ENCODE measurements at places on chromosomes 2 and 18.
A peak's percentile ranks its signal among the peaks of the same experiment; 100 is the strongest.

DNA sequence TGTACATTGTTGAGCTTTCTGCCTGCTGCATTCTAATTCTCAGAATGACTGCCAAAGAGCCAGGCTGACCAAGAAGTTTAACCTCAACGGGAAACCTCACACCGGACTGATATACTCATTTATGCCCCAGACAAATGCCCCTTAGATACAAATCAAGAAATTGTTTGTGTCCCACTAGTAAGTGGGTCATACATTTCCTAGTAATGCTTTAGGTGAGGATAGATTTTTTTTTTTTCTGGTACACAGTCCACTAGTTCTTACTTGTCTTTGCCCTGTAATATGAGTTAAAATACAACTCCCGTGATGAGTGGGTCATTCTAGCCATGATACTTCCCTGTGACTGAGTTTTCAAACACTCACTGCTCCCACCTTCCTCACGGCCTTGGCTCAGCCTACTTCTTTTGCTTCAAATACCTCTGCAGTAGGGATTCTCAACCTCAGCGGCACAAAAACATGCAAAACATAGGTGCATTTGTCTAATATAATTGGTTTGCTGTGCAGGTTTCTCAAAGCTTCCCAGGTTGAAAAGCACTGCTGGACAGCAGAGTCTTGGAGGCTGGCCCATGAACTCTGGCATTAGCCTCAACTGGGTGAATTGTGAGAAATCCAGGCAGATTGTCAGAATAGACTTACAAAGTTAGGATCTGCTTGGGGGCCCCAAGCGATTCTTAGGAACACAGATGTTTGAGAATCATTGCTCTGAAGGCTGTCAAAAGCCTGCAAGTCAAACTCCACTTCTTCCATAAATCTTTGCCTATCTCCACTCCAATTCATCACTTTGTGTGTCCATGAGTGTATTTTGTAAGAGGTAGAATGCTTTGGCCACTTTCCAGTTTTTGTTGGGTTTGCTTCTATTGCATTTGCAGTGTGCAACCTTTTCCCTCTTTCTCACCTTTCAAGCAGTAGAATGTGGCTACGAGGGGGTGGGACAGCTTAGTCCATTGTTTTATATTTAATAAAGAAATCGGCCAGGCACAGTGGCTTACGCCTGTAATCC, 35.5 kb downstream of the TGIF1 start:
- DNase-seq: peak; percentile 69

- no peak for DNase-seq
These were observed 90.5 kb upstream of the GRB14 start for GRCh38 chr2:164711766-164712138.

DNA sequence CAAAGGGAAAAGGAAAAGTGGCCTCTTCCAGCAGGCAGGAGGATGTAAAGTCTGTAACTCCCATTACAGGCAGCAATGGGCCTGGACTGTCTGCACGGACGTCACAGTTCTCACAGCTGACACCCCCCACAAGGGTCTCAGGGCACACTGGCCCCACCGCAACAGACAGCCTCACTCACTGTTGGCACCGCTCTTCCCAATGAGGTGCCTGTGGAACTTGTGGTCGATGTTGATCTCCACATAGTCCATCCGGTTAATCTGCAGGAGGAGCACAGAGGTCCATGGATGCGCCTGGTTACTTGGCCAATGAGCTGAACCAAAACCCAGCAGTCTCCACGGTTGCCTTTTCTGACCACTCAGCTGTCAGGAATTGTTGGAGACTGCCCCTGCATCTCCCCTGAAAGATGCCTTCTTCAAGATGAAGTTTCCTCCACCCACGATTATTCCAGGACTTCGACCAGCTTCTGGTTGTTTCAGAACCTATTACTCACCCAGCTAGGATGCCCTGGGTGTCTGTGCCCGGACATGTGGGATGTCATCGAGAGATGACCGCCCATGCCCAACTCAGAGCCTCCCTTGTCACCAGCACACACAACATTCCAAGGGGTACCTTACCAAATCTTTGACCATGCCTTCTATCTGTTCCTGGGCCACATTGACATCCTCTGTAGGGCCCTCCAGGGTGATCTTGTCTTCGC, 62.5 kb downstream of the HDLBP start:
- DNase-seq: no peak

- DNase-seq: no peak
These were observed 55.7 kb upstream of the PDE1A start for GRCh38 chr2:182482511-182482910.

GRCh38 chr2:104658144-104658835, 195.6 kb upstream of the POU3F3 start:
- peak; percentile 47 for DNase-seq

DNA sequence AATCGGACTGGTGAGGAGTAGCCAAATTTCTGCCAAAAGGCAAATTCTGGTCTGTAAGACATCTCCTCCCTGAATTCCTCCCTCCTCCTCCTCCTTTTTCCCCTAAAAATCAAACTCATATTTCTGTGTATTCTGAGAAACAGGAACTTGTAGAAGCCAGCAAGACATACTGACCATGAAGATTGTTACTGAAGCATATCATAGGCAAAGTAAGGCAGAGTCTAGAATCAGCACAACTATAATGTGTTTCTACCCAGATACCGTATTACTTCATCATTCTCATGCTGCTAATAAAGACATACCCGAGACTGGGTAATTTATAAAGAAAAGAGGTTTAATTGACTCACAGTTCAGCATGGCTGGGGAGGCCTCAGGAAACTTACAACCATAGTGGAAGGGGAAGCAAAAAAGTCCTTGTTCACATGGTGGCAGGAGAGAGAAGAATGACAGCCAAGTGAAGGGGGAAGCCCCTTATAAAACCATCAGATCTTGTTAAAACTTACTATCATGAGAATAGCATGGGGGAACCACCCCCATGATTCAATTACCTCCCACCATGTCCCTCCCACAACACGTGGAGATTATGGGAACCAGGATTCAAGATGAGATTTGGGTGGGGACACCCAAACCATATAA, 24.9 kb upstream of the EPC2 start:
- no peak for DNase-seq

GRCh38 chr2:1515073-1515430, 101.8 kb downstream of the TPO start:
- no peak for DNase-seq

DNA sequence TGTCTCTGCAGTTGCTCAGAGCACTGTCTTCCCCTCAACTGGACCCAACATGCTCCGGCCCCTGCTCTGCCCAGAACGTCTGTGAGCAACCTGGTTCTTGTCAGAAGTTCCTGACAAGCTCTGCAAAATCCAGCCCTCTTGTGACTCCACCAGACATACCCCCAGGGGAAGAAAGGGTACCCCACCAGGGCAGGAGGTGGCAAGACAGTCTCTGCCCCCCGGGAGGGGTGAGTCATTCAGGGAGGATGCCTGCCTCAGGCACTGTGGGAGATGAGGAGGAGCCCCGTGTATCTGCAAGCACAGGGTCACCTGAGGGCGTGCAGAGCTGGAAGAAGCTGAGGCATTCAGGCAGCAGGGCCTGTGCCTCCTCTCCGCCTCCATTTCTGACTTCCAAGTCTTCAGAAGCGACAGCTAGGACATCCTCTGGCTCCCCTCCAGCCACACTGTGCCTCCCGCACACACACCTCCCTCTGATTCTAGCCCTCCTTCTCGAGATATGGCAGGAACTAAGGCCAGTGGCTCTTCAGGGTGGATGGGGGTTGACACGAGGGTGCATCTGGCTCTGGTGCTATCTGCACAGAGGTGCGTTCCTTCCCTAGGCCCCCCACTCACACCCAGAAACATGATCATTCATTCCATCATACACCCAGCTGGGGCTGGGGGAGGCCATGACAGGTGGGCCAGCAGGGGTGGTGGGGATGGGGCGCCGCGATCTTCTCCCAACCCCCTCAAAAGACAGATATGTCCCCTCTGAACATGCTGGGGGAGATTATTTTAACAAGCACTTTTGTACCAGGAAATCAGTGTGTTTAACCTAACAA, 222.2 kb downstream of the CYP26B1 start:
- no peak for DNase-seq

- DNase-seq: peak; percentile 67
These were observed 97.0 kb downstream of the NEB start for GRCh38 chr2:151637271-151637781.

DNA sequence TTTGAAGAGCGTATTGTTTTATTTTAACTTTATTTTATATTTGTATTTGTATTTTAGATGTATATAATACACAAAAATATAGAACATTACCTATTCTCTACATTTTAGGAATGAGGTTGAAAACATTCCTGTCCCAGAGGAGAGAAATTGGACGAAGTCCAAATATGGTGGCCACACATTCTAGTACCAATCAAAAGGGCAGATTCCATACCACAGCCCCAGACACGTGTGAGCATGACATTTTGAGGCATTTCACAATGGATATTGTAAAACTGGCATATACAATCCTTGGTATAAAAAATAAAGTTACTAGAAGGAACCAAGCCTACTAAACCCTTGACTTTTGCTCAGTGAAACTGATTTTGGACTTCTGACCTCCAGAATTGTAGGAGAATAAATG, 50.6 kb downstream of the C2orf76 start:
- no peak for DNase-seq

DNA sequence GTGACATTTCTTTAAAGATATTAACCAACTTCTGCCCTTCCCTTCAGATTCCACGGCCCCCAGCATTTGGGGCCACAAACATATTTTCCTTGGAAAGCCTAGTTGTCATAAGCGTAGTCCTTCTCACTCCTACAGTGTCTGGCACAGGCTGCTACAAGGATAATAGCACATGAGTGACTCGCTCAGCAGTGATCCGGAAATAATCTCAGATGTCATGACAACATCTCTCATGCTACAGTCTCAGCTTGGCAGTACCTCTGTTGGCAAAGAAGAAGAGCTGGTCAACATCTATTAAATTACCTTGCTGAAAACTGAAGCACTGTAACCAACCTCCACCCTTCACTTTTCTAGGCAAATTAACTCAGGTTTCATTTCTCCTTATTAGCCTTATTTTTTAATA, 351.7 kb downstream of the RAD51AP2 start:
- no peak for DNase-seq

- no peak for DNase-seq
These were observed 429.1 kb upstream of the PKDCC start for GRCh38 chr2:41618754-41619153.

DNA sequence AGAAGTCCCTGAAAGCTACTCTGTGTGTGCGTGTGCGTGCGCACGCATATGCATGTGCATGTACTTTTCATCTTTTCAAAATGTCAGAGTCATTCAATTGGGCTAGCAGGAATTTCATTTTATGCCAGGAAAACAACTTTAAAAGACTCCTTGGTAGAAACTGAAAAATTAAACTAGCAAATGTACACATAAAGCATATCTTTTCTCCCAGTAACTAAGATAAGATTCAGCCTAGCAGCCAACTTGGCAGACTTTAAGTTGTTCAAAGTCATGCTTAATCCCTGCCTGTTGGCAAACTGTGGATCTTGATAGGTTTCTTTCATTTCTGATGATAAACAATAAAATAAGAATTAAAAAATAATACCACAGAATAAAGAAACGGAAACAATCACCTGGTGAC, 1129.1 kb downstream of the LRP1B start:
- DNase-seq: no peak

DNA sequence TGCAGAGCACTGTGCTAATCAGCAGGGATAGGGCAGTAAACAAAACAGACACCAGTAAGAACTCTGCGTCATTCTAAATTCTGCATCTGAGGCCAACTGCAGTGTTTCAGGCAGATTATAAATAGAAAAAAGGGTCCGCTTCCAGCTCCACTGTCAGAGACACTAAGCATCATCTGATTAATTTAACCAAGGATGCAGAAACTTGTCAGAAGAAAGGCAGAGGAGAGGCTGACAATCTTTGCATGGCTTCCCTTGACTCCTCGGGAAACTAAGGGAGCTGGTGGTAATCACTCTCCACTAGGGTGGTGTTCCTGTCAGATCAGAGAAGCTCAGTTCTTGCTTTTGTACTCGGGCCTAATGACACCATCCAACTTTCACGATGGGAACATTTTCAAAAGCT, 123.5 kb downstream of the DNAH6 start:
- DNase-seq: no peak

DNA sequence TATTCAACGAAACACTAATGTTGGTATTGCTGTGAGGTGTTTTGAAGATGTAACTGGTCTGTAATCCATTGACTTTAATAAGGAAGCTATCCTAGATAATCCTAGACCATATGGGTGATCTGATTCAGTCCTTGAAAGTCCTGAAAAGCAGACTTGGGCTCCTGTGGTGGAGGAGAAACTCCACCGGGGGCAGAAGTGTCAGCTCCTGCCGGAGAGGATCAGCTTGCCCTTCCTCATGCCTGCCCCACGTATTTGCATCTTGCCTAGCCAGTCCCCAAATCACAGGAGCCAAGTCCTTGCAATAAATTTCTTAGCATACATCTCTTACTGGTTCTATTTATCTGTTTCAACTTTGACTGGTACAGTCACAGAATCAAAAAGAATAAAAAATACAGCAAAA, 144.2 kb upstream of the DLGAP1 start:
- DNase-seq: no peak

DNA sequence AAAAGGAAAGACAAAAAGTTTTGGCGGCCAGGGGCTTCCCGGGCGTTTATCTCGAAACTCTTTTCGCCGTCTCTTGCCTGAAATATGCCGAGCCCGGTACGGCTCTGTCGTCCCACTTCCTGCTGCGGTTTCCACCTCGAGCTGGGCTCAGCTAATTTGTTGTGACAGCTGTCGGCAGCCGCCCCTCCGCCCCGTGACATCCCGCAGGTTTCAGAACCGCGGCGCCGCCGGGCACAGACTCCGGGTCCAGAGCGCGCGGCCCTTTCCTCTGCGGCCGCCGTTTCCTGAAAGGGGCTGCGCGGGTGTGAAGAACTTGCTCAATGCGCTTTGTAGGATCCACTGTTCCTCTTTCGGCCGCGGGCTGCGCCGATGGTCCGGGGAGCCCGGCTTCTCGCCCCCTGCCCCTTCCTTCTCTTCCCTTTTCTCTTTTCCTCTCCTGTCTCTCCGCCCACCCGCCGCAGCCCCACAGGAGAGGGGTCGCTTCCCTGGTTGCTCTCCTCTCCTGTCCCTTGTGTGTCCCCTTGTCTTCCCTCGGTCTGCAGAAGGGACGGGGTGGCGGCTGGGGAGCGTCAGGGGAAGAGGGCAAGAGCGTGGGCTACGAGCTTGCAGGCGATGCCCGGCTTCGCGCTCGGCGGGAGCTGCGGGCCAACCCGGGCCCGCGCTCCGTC, 648 bp downstream of the ARID5A start:
- DNase-seq: peak; percentile 94

GRCh38 chr2:660586-661359, 16.4 kb downstream of the TMEM18 start:
- no peak for DNase-seq

GRCh38 chr2:79862756-79863155, 349.9 kb downstream of the CTNNA2 start:
- no peak for DNase-seq

DNA sequence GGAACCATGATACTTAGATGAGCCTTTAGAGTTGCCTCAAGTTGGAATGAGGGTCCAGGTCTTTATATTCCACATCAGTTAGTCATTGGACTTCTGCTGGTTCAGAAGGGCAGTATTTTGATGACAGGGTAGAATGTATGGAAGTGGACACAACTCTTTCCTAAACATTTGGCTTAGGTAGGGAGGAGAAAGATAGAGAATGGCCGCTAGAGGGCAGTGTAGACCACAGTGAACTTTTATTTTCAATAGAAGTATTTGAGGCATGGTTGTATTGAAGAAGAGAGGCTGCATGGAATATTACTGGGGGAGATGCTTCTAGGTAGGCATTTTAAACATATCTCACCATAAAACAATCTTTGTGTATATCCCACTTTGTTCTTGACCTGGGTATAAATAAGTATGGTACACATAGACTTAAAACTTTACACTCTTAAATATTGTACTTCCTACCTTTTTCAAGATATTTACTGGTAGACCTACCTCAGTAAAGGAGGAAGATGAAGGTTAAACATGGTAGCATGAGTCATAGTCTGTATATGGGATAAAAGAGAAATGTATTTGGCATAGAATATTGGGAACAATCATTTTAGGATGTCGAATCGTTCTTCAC, 497.6 kb upstream of the FAM98A start:
- DNase-seq: peak; percentile 52
